KBM-7 (cell line): ENCODE measurements at places on chromosomes 4 and X.

GRCh38 chrX:85922821-85923220 is 124.5 kb downstream of the CHM start:
- DNase-seq = no peak

- no peak for DNase-seq
Observed at GRCh38 chr4:79454656-79455055, 46.6 kb upstream of the GK2 start.

- DNase-seq = peak; percentile 22
Observed at GRCh38 chr4:27278615-27279375, 418.2 kb downstream of the STIM2 start.

- DNase-seq = no peak
Observed at GRCh38 chr4:139942241-139942640, 211.7 kb downstream of the MAML3 start.

GRCh38 chr4:133483600-133484246 is 334.6 kb downstream of the PCDH10 start:
- DNase-seq = peak; percentile 72
